Activated T-helper 1 cell treated with anti-CD3 and anti-CD28 coated beads, Interleukin-2, amount 50 U/mL, for 16 hours (primary cell): ENCODE measurements at places on chromosomes 6 and 20.

DNA sequence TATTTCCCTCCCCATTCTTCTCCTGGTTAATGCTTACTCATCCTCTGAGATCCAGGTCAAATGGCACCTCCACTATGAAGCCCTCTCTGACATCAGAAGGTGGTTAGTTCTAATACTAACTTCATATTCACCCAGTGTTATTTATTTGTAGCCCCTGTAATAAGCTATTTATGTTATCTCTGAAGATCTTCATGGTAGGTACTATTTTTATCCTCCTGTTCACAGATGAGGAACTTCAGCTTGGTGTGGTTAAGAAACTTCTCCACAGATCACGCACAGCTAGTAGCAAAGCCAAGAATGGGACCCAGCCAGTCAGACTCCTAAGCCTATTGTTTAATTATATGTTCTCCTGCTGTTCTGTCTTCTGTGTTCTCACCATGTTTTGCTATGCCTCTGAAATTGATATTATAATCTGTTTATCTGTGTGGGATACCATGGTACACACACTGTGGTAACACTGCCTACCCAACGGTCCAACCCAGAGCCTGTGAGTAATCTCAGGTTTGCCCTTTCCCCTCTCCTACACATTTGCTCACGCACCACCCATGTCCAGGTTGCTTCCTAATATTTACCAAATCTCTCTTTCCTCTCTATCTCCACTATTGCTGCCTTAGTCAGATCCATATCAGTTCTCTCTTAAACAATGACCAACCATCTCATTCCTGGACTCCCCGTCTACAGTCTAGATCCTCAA, 98.4 kb downstream of the IPCEF1 start:
- DNase-seq: no peak

DNA sequence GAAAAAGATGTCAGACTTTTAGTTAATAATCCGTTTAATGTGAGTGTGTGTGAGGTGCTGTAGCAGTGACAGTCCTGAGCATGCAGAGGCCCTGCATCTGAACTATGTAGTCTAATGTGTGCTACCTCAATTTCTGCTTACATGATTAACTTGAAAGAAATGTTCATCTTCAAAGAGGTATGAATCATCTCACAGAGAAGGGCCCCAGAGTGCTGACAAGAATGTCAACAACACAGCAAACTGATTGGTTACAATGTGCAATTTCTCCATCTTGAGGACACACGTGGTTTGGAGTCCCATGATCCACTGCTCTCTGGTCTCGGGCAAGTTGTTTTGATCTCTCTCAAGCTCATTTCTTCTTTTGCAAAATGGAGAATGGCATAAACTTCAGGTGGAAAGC, 61.7 kb upstream of the EMILIN3 start:
- DNase-seq: no peak

- no peak for DNase-seq
Measured at GRCh38 chr20:2817341-2817726, 1.2 kb downstream of the TMEM239 start.

- DNase-seq: no peak
Measured at GRCh38 chr20:53652859-53653517, 59.3 kb upstream of the ZNF217 start.

- DNase-seq: no peak
Measured at GRCh38 chr20:6663751-6664388, 103.6 kb upstream of the BMP2 start.

GRCh38 chr6:104771258-104771832, 88.4 kb downstream of the HACE1 start:
- DNase-seq: no peak

DNA sequence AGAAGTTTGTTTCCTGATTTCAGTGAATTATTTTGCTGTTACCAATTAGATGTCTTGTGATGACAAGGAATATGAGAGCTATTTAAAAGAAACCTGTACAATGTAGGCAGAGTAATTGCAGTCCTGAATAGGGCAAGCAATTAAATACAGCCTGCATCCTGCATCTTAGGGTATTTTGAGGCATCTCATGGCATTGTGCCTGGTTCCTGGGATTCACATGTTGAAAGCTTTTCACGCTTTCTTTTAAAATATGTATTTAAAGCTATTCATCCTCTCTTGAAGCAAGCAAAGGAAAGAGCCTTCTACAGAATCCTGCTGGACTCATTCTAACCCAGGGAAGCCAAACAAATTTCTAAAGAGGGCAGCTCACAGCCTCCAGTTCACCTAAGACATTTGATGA, 4.7 kb upstream of the RRAGD start:
- no peak for DNase-seq

DNA sequence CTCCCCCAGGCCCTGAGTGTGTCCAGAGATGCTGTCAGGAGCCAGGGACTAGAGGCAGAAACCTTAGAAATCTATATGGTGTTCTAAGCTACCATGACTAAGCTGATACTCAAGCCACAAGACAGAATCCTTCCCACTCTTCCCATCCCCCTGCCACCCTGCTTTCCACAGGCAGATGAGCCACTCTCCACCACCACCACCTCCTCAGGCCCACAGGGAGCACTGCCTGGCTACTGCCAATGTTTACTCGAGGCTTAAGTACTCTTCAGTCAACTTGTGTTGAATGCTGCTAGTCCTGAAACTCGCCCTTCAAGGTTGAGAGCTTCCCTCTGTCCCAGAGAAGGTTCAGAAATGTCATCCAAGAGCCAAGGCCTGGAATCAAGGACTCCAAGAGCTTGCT, 56.2 kb downstream of the CENPW start:
- DNase-seq: no peak

- DNase-seq: no peak
Measured at GRCh38 chr6:24664046-24664987, 2.4 kb downstream of the TDP2 start.

DNA sequence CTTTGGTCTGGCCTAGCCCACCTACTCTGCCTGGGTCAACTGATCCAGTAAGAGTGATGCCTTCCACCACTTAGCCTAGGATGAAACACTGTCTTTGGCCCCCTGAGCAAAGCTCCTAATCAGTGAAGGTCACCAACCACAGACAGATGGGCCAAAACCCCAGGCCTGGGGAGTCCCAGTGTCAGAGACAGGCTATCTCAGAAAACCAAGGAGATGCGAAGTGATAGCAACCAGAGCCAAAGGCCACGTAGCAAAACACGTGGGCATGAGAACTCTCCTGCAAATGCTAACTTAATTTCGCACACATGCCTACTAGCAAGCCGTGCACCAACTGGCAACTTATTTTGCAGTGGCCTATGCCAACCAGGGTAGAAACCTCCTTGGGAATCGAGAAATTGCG, 29.1 kb downstream of the AGPAT4 start:
- no peak for DNase-seq

GRCh38 chr20:38945012-38945411, 17.1 kb upstream of the DHX35 start:
- no peak for DNase-seq

- DNase-seq: no peak
Measured at GRCh38 chr6:143961066-143961465, 47.0 kb downstream of the PLAGL1 start.

GRCh38 chr6:137944793-137945498, 77.9 kb downstream of the TNFAIP3 start:
- DNase-seq: no peak

DNA sequence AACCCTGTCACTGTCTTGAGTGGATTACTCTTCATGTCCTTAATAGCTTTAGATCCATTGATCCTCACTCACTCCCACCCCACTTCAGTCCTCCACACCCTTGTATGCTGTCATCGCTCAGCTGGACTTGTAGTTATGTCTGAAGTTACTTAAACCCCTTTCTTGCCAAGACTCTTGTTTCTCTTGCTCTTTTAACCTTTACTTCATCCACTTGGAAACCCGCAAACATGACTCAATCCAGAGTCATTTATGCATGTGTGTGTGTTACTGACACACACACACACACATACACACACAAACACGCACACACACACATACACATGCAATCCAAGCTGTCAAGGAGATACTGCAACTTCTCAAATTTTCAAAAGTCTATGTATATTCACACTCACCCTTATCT, 341.8 kb downstream of the SYNE1 start:
- DNase-seq: no peak

- DNase-seq: no peak
Measured at GRCh38 chr6:72534236-72534635, 87.6 kb upstream of the KCNQ5 start.

GRCh38 chr6:124994648-124995047, 32.4 kb downstream of the RNF217 start:
- no peak for DNase-seq

DNA sequence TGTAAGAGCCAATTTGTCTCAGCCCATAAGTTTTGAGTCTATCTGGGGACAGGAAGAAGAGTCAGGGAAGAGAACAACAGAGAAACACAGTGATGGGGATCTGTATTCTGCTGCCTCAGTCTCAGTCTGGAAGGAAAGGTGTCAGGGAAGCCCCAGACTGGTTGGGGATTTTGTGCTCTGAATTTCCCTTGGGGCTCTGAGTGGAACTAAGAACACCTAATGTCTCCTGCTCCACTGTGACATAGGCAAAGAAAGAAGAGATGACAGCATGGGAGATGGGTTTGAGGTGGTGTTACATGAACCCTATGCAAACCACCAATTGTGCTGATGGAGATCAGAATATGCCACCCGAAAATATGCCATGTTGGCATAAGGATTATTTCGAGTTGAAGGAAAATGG, 139.5 kb upstream of the MYLIP start:
- no peak for DNase-seq

DNA sequence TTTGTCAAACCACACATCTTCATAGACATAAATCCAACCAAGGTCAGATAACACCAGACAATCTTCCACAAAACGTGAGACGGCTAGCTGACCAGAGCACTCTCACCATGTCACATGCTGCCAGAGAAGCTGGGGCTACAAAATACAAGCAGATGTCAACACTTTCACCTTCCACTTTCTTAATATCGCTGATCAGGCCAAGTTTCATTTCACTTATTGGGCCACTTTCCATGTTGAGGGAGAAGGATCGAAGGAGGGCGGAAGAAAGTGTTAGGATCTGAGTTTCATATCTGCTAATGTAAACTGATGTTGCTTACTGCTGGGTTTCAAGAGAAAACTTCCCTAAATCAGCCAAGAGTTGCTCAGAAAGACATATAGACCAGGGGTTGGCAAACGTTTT, 177.0 kb upstream of the PRDM1 start:
- no peak for DNase-seq

- DNase-seq: no peak
Measured at GRCh38 chr20:63321148-63321831, 28.3 kb downstream of the COL20A1 start.

DNA sequence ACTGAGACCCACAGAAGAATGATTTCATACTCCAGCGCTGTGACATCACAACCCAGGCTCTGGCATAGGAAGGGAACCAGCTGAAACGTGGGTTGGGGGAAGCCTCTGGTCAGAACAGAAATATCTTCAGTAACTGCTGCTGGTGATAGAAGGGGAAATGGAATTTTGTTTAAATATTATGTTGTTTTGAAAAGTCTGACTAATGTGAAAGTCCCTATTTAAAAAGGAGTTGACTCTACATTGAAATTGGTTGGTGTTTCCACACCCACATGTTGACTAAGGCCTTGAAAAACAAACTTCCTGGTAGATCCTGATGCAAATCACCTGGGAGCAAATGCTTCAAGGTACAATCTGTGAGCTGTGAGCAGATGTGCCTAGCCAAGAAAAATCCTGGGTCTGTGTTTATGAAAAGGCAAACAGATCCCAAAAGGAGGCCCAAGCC, 24.5 kb upstream of the TCP11 start:
- no peak for DNase-seq

DNA sequence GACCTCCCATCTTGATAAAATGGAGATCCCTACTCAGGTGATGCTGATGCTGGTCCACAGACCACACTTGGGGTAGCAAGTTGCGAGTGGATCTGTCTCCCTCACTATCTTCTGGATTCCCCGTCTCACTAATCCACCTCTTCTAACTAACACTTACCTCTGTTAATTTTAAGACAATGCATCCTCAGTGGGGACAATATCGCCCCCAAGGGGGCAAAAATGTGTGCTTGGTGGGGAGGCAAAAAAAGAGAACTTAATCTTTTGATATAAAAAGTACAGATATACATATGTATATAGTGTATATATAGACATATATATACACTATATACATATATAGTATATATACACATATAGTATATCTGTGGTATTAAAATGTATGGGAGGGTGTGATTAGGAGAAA, 4.3 kb downstream of the LRFN2 start:
- no peak for DNase-seq

GRCh38 chr20:40104959-40105358, 584.1 kb downstream of the MAFB start:
- no peak for DNase-seq

DNA sequence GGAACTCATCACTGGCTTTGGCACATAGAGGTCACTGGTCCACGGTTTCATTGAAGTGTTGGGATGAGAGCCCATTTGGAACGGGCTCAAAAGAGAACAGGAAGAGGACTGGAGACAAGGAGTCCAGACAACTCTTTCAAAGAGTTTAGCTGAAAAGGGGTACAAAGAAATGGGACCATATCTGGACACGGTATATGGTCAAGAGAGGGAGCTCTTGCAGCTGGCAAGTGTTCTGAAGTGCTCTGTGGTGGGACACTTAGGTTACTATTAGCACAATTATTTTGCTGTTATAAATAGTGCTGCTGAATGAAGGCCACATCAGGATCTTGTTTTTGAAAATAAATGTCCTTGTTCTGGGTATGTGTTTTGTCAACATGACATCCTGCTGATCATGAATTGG, 4.6 kb downstream of the SGK2 start:
- no peak for DNase-seq

GRCh38 chr6:108116546-108117426, 42.2 kb upstream of the OSTM1 start:
- DNase-seq: no peak

DNA sequence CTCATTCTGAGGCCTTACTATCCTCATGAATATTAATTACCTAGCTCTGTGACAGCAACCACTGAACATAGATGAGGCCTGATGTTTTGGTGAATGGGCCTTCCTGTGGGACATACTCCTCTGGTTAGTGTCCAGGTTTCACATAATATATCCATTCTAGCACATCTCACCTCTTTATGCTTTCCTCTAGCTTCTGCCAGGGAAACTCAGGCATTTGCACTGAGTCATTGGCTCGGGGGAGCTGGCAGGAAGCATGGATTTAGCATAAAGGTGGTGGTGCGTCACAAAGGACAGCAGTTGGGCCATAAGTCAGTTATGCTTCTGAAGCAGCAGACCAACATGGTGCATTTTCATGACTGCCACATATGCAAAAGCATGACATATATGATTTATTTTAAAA, 37.5 kb upstream of the TMEM170B start:
- DNase-seq: no peak

DNA sequence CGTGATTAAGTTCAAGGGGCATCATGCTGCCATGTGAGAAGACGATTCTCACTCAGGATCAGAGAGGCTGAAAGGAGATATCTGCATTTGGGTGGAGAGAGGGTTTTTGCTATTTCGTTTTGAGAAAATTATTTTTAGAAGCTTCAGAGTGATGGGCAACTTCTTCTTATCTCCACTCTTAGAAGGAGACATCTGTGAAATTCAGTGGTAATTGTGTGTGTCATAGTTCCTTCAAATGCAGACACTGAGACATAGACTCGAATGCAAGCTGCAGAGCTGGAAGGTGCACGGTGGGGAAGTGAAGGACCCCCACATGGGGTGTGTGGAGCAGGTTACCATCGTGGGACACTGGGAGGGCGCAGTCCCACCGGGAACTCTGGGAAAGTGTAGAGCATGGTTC, 116.8 kb downstream of the PRND start:
- no peak for DNase-seq

GRCh38 chr6:109303640-109304283, 78.5 kb downstream of the CD164 start:
- DNase-seq: no peak

- no peak for DNase-seq
Measured at GRCh38 chr6:126477678-126478077, 137.8 kb downstream of the CENPW start.

GRCh38 chr6:159169193-159169555, at the start of gene FNDC1:
Gene FNDC1, plus strand, starts transcription at chr6:159169400. Its CDS starts 197 bp downstream, at chr6:159169597.
- DNase-seq: no peak
